Stimulated activated CD8-positive, alpha-beta memory T cell treated with anti-CD3 and anti-CD28 coated beads, Interleukin-15, amount 100 ng/mL, for 4 hours (primary cell): ENCODE measurements at places on chromosomes 3 and 15.

DNA sequence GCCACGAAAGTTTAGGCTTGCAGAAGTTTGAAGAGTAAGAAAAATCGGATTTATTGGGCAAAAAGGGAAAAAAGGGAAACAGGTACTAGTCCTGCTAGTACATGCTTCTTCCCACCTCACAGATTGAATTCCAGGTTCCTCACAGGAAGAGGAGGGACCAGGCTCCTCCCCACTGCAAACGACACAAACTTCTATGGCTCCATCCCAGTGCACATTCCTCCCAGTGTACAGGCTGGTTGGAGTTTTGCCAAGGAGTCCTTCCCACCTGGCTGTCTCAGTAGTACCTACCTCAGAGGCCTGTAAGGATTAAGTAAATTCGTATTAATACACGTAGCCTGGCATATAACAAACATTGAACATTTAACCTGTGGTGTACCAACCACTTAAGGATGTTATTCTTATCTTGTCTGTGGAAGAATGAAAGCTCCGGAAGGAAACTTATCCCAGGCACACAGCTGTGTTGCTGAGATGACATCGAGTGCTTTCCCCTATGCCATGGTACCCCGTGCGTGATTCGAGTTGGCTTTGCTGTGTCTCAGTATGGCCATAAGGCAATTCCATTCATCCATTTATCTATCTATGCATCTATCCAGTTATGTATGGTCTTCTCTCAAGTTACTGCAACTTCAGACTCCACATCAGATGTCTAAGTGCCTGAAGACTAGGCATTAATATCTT is 294.3 kb downstream of the LRTM1 start:
- no peak for DNase-seq

DNA sequence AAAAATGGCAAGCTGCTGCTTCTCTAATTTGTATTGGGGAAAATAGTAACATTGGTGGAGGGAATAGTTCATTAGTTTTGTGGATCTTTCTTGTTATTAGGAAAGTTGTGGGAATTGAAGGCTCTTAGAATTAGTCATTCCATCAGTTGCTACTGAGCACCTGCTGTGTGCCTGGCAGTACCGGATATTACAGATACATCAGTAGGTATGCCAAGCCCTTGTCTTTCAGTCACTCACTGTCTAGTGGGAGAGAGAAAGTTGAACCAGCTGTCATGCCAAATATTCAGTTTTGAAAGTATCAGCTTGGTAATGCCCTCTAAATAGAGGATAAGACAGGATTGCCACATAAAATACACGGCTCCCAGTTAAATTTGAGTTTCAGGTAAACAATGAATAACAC is 32.5 kb downstream of the IGSF10 start:
- DNase-seq = no peak

- DNase-seq = no peak
These were observed 259.7 kb upstream of the TPM1 start for GRCh38 chr15:62782896-62783295.

- DNase-seq = no peak
These were observed 21.0 kb downstream of the ZNF80 start for GRCh38 chr3:114216186-114216970.

- no peak for DNase-seq
These were observed 15.5 kb downstream of the ZNF80 start for GRCh38 chr3:114221881-114222264.

DNA sequence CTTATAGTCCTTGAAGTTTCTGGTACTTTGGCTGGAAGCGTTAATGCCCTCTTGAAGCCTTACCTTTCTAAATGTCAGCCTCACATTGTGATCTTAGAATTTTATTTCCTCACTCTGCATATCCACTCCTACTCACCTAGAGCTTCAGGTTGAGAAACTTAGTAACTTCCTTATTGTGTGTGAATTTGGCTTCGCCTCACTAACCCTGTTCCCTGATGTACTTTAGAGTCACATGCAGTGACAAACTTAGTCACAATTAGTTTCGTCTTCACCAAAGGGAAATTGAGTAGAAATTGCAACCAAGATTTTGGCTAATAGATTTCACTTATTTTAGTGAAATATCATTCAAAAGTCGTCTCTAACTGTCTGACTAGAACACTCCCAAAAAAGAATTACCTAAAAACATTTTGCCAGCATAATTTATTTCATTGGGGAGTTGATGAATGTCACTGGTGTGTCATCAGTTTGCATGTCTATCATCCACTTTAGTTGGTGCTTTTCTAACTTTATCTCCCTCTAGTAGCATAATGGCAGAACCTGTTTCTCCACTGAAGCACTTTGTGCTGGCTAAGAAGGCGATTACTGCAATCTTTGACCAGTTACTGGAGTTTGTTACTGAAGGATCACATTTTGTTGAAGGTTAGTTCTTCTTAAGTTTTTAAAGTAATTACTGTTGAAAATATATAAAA is 960 bp downstream of the MFN1 start:
- DNase-seq = no peak

DNA sequence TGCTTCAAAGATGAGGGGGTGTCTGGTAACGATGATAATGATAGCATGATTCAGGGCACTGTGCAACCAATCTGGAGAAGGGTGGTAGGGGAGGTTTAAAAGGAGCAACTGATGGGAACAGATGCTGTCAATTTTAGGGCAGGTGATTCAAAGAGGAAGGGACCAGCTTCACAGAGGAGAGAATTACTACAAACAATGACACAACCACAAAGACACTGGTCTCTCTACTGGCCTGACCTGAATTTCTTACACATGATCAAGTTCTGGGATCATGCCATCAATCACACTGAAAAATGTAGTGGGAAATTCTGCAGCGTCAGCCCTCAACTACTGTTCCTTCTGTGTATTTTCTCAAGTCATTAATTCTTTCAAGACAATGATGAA is 2.6 kb upstream of the CDV3 start:
- DNase-seq = no peak

GRCh38 chr3:53169045-53169831 is 8.2 kb downstream of the PRKCD start:
- no peak for DNase-seq

DNA sequence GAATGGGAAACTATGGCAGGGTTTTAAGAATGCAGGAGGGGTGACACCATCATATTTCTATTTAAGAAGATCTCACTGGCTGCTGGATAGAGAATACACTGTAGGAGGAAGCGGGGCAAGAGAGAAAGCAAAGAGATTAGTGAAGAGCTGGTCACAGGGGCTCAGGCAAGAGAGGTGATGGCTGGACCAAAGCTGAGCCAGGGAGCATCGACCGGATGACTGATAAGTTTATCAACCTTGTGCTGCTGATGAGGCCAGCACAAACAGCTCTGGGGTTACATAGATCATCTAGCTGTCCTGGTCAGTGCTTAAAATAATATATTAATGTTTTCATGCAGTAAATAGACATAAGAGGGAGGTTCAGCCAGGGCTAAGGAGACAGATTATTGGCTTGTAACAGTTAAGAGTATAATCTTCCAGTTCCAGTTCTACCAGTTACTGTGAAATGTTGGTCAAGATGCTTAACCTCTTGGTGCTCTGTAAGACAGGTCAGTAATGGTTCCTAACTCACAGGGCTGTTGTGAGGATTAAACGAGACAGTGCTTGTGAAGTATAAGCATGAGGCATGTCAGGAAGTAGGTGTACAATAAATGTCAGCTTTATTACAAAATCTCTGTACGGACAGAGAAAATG is 201.0 kb upstream of the FEZF2 start:
- DNase-seq = no peak

- no peak for DNase-seq
These were observed 14.7 kb downstream of the RAB6B start for GRCh38 chr3:133880886-133881455.

DNA sequence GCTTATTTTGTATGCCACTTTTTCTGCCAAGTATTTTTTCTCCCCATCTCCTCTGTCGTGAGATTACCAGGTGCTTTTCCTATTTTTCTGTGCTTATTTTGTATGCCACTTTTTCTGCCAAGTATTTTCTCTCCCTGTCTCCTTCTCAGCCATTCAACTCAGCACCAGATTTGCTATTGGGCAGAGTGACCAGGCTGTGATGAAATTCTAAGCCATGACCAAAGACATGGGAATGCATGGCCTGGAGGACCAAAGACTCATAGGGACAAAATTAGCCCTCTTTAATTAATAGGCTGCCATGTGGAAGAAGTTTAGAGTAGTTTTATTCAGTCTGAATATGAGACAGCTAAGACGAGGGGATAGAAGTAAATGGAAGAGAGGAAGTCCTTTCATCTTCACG is 257.4 kb downstream of the SQOR start:
- no peak for DNase-seq

DNA sequence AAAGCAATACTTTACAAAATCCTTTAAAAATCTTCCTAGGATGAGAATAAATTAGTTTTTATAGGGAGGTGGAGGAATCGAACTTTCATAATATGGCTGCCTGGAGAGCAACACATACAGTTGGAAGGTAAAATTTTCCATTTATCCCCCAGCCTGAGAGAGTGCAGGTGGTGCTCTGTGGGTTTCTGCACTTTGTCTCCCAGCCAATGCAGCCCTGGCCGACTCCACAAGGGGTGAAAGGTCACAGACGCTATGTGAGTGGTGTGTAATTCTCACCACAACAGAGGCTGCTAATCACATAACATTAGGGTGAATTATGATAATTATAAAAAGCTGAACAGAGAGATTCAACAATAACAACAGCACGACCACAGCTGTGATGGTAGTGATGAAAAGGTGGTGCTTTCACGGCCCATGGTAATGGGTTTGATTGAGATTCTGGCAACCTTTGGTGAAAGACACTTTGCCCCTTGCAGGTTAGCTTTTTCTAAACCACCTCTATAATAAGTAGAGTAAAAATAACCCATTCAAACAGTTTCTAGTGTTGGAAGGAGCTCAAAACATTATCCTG is 30.1 kb upstream of the NANOGP8 start:
- no peak for DNase-seq

DNA sequence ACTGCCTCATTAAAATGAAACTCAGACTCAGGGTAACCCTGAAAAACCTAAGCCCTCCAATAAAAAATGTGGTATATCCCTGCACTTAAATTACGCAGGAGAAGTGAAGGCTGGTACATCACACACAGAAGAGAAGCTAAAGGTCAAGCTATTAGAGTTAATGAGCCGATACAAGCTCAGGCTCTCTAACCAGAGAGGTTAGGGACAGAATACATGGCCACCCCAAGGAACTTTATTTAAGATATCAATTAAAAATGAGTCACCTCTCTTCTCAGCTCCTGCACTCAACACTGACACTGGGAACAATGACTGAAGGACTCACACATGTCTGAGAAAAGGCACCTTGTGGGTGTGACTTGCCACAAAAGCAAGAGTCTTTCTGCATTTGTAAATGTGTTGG is 800.6 kb upstream of the CFAP20DC start:
- DNase-seq = no peak

DNA sequence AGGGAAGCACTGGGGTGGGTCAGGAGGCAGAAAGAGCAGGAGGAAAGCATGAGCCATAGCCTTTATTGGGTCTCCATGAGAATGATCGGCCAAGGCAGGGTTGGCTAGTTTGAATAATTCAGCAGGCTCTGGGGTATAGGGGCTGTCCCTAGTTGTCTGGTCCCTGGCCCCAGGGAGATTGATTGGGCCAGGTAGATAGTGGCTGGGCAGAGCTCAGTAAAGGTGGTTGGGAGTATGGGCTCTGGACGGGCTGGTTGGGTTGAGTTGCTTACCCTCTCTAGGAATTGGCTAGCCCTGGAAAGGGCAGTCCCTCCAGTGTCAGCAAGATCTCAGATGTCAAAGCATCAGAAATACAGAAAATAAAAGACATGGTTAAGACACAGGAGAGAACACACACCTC is 148.1 kb downstream of the SHQ1 start:
- no peak for DNase-seq

DNA sequence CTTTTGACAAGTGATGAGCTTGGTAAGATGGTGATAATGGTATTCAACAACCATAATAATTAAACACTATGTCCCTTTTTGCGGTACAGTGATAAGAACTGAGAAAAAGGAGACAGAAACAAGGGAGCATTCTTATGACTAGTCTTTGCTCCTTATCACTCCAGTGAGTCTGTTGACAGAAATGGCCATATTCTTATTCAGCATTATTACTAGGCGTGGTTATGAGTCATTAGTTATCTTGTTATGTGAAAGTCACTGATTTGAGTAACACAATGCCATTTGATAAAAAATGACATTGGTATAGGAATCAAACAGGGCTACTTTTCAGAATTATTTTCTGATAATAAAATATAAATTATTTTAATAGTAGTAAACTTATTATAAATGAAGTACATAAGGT is 193.5 kb downstream of the C3orf38 start:
- DNase-seq = no peak

GRCh38 chr3:149131589-149131988 is 2.2 kb downstream of the HPS3 start:
- DNase-seq = no peak

- no peak for DNase-seq
These were observed 45.7 kb downstream of the B3GNT5 start for GRCh38 chr3:183298701-183299153.

- DNase-seq = no peak
These were observed 25.5 kb upstream of the FGD5 start for GRCh38 chr3:14793126-14793857.

DNA sequence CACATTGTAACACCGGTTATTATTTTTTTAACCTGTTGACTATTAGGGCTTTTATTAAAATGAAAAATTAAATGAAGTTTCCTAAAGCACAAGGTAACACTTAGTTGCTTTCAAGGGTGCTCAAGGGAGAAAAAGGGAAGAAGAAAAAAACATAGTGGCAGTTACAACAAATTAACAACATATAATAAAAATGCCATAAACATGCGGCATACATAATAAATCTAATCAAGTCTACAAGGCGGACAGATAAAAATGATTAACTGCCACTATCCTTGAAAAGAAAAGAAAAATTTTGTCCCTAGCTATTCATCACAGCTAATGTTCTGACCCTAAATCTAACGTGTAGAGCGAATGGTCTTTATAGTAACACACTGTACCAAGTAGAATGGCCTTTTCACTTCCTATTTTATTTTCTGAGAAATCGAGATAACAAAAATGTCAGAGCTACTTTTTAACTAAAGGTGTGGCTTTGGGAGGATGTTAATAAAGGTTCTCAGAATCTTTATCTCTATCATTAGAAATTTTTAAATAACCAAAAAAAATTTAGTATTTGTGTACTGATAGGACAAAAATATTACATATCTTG is 194.9 kb downstream of the FOXP1 start:
- DNase-seq = no peak

DNA sequence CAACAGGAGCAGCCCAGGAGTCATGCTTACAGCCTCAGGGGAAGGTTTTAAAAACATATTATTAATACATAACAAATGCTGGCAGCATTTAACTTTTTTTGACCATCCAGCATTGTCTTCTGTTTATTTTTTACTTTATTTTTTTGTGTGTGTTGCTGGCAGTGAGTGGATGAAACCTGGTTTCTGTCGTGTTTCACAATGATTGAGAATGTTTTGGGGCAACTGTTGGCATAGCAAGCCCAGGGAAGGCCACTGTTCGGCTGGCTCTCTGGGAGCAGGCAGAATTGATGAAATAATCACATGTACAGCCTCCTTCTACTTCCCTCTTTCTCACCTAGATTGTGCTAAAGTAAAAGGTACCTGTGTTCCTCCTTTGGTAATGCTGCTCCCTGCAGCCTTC is 190.2 kb downstream of the NR1D2 start:
- no peak for DNase-seq

- no peak for DNase-seq
These were observed 374.6 kb upstream of the ARL6 start for GRCh38 chr3:97389936-97390335.

GRCh38 chr3:190229632-190230424 is 92.4 kb downstream of the CLDN1 start:
- no peak for DNase-seq

- DNase-seq = no peak
These were observed 1035.7 kb downstream of the ZPLD1 start for GRCh38 chr3:103470498-103470897.
